Stimulated activated CD8-positive, alpha-beta memory T cell treated with anti-CD3 and anti-CD28 coated beads, Interleukin-15, amount 100 ng/mL, for 48 hours (primary cell): ENCODE measurements at places on chromosomes 4 and X.

DNA sequence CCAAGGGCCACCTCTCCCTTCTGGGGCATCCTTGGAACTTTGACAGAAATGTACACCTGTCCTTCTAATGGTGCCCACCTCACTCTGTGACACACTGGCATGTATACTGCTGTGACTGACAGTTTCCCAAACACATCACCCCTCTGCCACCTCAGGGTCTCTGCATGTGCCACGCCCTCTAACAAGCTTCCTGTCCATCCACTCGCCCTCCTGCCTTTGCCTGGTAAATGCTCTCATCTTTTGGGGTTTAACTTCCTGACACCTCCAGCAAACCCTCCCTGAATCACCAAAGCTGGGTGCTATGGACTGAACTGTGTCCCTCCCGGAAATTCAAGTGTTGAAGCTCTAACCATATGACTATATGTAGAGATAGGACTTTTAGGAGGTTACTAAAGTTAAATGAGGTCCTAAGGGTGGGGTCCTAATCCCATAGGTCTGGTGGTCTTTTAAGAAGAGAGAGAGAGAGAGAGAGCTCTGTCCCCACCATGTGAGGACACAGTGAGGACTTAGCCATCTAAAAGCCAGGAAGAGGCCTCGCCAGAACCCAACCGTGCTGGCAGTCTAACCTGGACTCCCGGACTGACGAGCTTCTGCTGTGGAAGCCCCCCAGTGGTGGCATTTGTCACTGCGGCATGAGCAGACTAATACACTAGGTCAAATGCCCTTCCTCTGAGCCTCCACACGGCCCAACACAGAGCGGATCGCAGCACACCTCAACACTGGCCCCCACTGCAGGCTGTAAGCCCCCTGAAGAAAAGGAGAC is 95.6 kb downstream of the AFAP1 start:
- peak; percentile 61 for DNase-seq

- no peak for DNase-seq
Measured at GRCh38 chr4:119099227-119099810, 36.3 kb upstream of the MYOZ2 start.

DNA sequence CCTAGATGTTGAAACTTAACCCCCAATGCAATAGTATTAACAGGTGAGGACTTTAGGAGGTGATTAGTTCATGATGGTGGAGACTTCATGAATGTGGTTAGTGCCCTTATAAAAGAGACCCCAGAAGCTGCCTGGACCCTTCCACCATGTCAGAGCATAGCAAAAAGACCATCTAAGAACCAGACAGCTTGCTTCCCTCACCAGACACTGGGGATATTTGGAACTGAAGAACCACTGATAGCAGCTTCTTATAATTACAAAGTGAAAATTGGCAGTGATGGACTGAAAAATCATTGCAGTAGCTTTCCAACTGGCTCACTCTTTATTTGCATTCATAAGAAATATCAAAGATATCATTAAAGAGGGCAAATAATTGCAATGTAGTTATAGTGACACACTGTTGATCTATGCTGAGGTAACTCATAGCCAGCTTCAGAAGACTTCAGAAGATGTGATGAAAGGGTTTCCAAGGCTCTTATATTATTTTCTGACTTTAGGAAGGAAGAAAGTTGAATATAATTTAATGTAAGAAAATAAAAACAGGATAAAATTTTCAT is 5.8 kb downstream of the RASSF6 start:
- DNase-seq = no peak

DNA sequence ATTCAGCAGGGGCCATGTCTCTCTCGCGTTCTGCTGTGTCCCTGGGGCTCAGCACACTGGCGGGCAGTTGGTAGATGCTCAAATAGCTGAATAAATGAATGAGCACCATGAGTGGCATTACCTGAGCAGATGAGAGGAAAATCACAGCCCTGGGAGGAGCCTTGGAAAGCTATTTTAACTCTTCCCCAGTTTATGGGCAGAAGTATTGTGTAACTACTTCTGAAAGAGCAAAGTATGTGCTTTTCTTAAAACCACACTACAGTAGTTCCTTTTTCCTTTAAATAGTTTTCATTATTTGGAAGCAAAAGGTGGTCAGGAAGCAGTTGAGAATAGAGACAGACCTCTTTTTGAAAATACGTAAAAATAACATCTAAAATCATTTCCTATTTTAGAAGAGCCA is 3.0 kb upstream of the PLAC1 start:
- DNase-seq = no peak

DNA sequence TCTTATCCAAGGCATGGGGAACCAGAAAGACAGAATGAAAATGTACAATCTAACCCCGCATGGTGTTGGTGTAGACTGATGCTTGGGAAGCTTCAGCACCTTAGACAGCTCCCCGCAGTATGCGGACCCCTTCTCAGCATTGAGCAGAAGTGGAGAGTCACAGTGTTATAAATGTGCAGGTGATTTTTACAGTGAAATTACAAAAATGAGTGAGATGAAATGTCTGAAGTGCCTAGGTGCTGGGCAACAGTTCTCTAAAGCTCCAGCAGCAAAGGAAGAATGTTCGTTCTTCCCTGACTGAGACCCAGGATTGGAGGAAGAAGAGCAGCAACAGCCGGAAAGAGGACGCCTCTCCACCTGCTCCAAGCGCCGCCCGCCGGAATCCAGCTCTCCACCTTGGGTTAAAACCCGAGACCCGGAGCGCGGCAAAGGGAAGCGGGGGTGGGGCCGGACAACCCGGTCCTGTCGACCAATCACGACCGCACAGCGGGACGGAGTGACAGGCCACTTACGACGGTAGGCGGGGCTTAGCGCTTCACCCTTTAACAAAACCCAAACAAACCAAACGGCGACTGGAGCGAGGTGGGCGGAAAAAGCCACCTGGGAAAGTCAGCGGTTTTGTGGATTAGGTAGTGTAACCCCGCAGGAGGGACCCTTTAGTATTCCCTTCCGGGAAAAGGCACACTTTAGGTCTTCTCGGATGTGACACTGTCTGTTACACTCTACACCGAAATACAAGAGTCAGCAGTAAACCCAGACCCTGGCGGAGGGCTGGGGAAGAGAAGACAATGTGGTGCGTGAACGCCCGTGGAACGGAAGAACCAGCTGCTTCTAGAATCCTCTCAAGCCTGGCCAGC is at the start of gene GLRA3:
TSS of gene GLRA3 (minus strand) at position 403 of the 857 bp plus-strand sequence. CDS start 436 bp downstream, outside the sequence.
- no peak for DNase-seq

DNA sequence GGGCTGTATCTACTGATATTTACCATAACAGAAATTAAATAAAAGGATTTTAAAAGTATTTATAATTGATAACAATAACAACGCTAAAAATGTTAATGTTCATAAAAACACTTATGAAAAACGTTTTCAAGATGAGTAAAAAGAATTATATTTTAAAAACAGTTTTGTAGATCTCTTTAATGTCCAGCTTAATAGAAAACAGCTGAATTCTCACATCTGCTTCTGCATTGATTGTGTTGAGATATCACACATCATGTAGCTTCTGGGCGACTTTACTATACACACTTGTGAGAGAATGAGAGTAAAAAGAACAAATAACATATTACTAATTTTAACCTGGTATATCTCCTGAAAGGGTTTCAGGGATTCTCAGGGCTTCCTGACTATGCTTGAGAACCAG is 83.6 kb downstream of the NCAPG start:
- DNase-seq = no peak

DNA sequence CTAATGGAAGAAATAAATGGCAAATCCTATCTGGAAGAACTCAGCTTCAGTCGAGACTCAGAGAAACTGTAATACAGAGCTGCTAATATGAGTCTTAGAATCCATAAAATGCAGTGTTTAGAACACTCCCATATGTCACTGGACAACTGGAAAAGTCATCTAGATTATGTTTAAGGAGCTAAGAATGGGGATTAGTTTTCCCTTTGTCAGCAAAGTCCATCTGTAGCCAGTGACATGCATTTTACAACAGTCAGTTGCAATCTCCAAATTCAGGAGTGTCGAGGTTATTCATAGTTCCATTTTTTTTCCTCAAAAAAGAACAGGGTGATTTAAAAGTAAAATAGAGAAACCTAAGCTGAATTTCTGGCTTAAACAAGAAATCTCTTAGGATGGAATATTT is 516.6 kb upstream of the GALNT7 start:
- DNase-seq = no peak

DNA sequence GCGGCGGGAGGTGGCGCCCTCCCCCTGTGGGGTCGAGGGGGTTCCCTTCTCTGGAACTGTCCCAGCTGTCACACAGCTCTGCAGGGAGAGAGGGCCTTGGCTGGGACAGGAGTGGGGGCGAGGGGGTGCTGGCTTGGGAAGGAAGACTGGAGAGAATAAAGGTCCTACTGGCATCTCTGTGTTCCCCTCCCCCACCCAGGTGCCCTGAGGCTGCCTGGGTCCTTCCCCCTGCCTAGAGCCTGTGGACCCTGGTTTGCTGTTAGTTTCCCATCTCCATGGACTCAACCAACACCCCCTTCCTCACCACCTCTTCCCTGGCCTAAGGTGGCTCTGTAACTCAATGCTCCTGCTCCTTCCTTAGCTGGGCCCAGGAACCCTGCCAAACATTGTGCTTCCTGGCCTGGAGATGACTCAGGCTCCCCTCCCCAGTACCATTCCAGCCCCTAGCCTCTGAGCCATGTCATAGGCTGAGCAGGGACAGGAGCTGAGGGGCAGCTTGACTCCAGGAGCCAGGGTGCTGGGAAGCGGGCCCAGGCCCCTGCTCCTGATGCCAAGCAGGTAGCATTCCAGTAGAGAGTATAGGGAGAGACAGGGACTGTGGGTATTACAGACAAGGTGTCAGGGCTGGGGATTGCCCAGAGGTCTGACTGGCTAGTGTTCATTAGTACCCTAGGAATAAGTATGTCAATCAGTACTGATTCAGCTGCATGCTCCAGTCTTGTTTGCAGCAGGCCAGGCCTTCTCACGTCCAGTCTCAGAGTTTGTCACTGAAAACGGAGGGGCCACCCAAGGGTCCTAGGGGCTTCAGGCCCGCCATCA is 100.7 kb downstream of the EFNB1 start:
- DNase-seq = no peak

DNA sequence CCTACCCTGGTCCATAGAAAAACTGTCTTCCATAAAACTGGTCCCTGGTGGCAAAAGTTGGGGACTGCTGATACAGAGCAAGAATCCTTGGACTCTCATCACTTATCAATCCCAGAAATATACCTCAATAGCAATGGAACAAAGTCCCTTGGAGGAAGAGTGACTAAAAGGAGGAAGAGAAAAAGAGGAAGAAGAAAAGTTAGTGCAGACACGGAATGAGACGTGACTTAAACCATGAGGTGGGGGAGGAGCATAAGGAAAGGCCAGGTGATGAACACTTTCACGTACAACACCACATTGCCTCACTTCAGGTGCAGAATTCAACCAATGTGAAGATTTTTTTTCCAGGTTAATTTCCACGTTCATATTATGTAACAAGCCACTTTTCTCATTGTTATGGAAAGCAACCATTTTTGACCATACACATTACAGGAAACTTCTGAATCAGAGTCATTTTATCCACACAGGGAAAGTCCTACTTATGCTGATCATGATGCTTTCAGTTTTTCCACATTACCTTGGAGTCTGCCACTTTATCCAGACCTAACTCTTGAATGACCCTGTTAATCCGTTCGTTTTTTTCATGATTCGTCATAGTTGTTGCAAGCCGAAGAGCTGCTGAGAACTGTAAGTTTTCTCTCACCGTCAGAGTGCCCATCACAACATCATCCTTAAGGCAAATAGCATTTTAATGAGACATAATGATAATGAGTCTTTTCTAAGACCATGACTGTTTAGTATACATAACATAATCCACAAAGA is 27.7 kb downstream of the ABCG2 start:
- no peak for DNase-seq

GRCh38 chr4:61318431-61318830 is 118.3 kb downstream of the ADGRL3 start:
- DNase-seq = no peak

DNA sequence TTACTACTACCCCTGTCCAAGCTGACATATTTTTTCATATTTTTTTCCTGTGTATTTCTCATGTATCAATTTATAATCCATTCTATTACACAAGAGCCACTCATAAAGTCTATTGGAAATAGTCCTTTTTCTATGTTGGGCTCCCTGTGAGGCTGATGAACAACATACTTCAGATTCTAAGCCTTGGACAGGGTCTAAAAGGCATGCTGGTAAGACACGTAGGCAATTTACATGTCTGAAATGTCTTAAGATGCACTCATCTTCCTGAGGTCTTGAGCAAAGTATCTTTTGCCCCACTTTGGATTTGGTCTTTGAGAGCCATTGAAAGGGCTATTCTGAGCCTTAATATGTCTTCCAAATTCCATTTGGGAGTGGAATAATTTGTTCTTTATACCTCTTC is 31.8 kb downstream of the OCIAD1 start:
- DNase-seq = no peak

GRCh38 chrX:15056044-15056443 is 182.8 kb downstream of the MOSPD2 start:
- DNase-seq = no peak

- no peak for DNase-seq
Measured at GRCh38 chr4:2817701-2818350, 24.9 kb downstream of the SH3BP2 start.

- DNase-seq = no peak
Measured at GRCh38 chr4:88976775-88977035, 80.3 kb downstream of the FAM13A start.

DNA sequence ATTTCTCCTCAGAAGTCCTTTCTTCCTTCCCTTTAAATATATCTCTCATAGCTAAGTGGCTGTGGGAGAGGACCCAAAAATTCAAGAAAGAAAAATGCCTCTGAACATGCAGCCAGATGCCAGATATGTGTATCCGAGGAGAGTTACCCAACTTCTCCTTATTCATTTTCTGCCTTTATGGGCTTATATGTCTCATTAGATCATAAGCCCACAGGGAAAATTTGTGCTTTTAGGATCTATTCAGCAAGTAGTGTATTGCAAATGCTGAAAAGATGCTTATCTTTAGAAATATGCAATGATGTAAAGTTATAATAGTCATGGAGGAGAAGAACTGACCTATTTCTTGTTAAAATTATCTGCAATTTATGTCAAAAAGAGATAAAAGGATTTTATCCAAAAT is 371.8 kb upstream of the NOCT start:
- DNase-seq = no peak

- DNase-seq = no peak
Measured at GRCh38 chr4:145315811-145316225, 135.4 kb upstream of the OTUD4 start.

GRCh38 chr4:151679231-151679630 is 81.6 kb downstream of the GATB start:
- DNase-seq = no peak

DNA sequence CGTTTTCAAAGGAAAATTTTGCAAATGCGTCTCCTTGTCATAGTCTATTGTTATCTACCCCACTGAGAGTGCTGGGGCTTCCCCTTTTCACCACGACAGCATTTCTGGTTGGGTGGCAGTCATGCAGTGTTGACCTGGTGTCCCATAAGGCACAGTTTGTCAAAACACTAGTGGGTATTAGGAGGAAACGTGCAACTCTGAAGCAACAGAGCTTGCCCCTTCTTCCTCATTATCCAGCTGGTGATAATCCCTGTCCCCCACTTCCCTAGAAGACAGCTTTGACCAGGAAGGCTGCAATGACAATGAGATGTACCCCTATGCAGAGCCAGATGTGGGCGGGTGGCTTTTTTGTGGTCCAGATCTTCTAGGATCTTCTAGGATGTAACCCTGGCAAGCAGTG is 1.8 kb downstream of the TBC1D1 start:
- DNase-seq = peak; percentile 50
